CD4-positive, alpha-beta T cell (primary cell): ENCODE measurements at places on chromosomes 12 and 14.

GRCh38 chr14:67852926-67853604 is 33.5 kb downstream of the RAD51B start:
- DNase-seq = no peak

GRCh38 chr12:88122666-88123065 is 19.2 kb downstream of the CEP290 start:
- no peak for DNase-seq

- no peak for DNase-seq
These were observed 133.5 kb downstream of the FOXN3 start for GRCh38 chr14:89283327-89284060.

- DNase-seq = no peak
These were observed 119.6 kb downstream of the DERA start for GRCh38 chr12:16030744-16031143.

GRCh38 chr12:26465419-26466097 is 270.2 kb downstream of the SSPN start:
- DNase-seq = no peak

DNA sequence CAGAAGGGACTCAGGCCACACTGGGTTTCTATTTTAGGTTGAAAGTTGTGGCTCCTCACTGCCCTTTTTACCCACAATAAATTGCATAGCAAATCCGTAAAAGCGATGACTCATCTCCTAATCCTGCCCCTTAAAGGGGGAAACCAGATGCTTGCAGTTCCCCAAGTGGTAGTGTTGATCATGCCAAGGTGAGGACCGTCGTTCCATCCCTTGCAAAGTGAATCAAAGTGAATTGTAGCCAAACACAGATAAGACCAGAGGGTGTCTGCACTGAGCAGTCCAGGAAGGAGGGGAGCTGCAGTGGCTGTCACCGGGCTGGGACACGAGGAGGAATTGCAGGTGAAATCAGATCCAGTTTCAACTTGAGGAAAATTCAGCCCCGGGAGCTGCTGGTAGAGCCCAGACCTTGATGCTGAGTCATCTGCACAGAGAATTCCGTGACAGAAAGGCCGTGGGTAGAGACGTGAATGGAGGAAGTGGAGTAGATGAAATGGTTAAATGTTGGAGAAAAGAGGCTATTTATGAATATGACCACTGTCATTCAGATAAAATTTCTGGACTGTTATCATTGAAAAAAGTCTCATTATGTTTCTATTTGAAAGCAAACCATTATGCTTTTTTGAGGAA is 44.2 kb upstream of the MMP17 start:
- DNase-seq = no peak

- DNase-seq = no peak
These were observed 5.0 kb downstream of the RASAL1 start for GRCh38 chr12:113130457-113131135.

GRCh38 chr14:68932231-68932630 is 46.9 kb downstream of the ACTN1 start:
- DNase-seq = no peak

GRCh38 chr12:52498946-52499345 is 5.9 kb upstream of the KRT6A start:
- DNase-seq = no peak

GRCh38 chr12:80715713-80716249 is 931 bp upstream of the MYF5 start:
- DNase-seq = no peak

- no peak for DNase-seq
These were observed 16.3 kb upstream of the NOS1 start for GRCh38 chr12:117377758-117378157.

GRCh38 chr12:72522411-72522810 is 250.2 kb downstream of the TRHDE start:
- DNase-seq = no peak

- DNase-seq = no peak
These were observed 15.3 kb downstream of the MSRB3 start for GRCh38 chr12:65293735-65294134.

- DNase-seq = no peak
These were observed 12.4 kb downstream of the ERG28 start for GRCh38 chr14:75648066-75648838.

- DNase-seq = no peak
These were observed 29.8 kb downstream of the CFL2 start for GRCh38 chr14:34684578-34684977.

GRCh38 chr12:32270818-32271710 is 128.3 kb upstream of the FGD4 start:
- DNase-seq = no peak

- DNase-seq = no peak
These were observed 664 bp downstream of the LRFN5 start for GRCh38 chr14:41607304-41607775.

- DNase-seq = no peak
These were observed 72.3 kb upstream of the STXBP6 start for GRCh38 chr14:25122211-25122610.

- DNase-seq = no peak
These were observed 2.6 kb upstream of the ANKLE2 start for GRCh38 chr12:132764231-132764630.

DNA sequence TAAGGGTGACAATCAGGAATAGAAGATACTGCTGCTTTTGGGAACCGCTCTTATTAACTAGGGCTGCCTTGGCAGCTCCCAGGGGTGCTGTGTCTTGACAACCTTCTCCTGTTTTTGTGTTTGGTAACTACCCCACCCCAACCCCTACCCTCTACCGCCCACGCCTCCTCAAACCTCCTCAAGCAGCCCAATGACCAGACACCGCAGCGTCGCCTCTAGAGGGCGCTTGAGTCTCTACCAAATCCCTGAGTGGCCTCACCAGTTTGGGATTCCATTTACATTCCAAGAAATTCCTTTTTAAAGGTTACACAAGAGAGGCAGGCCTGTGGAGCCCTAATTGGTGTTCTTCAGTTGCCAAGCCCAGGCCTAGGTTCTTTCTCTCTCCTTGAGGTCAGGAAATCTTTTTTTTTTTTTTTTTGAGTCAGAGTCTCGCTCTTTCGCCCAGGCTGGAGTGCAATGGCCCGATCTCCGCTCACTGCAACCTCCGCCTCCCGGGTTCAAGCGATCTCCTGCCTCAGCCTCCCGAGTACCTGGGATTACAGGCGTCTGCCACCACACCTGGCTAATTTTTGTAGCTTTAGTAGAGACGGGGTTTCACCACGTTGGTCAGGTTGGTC is 72.4 kb upstream of the USP44 start:
- peak; percentile 57 for DNase-seq

DNA sequence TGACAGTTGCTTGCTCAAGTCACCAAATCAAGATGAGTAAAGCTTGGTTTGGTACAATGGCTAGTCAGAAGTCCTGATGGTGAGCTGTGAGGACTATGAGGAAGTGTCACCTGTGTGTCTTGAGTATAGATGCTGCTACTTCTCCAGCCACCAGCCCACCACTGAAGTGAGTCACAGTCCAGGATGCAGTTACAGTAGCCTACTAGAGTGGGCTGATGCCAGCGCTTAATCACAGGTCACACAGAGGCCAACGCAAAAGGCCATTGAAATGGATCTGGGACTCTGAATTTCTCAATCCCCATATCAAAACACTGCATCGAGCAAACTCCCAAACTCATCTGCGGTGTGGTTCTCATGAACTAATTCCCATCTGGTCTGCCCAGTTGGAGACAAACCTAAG is 223.1 kb downstream of the ANO6 start:
- DNase-seq = no peak

DNA sequence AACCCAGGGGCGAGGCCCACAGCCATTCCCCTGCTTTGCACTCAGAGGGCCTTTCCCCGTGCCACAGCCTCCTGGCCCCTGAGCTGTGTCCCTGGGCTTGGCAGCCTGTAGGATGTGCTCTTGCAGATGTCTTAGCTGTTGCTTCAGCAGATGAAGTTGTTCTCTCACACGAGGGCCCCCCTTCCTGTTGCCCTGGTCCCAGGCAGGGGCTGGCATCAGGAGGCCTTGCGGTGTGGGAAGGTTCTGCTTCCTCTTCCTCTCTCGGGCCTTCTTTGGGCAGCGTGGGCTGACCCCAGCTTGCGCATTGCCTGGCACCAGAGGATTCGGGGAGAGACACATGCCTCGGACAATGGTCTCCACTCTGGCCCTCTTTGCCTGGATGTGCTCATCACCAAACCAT is 12.7 kb downstream of the PROX2 start:
- DNase-seq = no peak

DNA sequence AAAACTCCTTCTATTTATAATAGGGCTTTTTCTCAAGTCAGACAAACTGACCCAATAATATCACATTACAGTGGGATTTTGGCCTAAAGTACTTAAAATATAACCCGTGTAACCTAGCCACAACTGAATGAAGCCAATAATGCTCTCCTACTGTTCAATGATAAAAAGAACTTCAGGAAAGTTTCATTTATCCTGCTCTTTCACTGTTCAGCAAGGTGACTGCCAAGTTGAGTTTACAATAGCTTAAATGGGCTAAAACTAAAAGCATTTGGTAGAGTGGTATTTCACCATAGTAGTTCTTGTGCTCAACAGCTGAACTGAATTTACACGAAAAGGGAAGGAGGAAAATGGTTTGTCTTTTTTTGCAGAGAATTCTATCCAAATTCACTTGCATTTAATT is 49.8 kb downstream of the CNTN1 start:
- DNase-seq = no peak

GRCh38 chr14:95136631-95137030 is 20.7 kb downstream of the DICER1 start:
- no peak for DNase-seq

- DNase-seq = no peak
These were observed 13.1 kb downstream of the DPF3 start for GRCh38 chr14:72880820-72881219.

DNA sequence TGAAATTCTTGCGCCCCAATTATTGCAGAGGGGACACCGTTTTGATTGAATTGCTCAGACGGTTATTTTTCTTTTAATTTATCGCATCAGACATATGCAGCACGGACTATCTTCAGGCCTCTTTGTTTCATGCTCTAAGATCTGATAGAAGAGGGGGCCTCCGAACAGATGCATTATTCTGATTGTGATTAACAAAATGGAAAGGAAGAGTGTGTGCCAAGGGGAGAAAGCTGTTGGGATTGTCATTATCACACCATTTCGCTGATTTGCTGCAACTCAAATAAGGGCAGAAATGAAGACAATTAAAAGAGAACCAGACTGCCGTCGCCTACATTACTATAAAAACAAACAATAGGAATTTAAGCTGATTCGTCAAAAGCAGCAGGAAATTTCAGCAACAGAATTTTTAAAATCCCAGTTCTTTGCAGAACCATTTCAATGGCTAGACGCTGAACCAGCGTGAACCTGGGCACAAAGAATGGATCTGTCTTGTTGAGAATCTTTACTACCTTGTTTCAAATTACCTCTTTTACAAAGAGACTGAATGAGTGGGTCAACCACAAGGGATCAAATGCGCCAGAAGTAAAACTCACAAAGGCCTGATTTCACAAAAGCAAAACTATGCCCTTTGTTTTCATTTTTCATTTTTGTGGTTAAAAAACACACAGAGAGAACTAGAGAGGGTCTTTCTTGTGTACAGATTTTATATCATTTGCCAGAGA is 30.6 kb downstream of the TMEM132D start:
- no peak for DNase-seq

- no peak for DNase-seq
These were observed 69.0 kb downstream of the DIO3 start for GRCh38 chr14:101630056-101630965.

- no peak for DNase-seq
These were observed 53.5 kb upstream of the PPP2R5C start for GRCh38 chr14:101707863-101708620.

DNA sequence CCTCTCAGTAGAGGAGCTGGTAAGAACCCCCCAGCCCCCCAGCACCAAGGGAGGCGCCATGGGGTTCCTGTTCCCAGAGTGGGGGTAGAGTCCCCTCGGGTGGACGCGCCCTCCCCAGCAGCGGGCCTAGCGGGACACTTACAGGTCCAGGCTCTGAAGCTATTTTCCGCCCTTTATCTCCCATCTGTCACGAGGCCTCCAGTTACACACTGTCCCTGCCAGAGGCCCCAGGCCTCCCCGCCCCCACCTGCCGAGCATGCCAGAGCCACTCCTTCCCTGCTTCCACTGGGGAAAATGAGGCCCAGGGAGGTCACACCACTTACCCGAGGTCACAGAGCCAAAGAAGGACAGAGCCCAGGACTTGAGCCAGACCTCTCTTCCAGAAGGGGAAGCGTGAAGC is 3.1 kb downstream of the C14orf180 start:
- DNase-seq = no peak

GRCh38 chr12:84841591-84841990 is 71.0 kb downstream of the SLC6A15 start:
- no peak for DNase-seq

- DNase-seq = no peak
These were observed 5.3 kb upstream of the FOXN3 start for GRCh38 chr14:89422181-89422951.

DNA sequence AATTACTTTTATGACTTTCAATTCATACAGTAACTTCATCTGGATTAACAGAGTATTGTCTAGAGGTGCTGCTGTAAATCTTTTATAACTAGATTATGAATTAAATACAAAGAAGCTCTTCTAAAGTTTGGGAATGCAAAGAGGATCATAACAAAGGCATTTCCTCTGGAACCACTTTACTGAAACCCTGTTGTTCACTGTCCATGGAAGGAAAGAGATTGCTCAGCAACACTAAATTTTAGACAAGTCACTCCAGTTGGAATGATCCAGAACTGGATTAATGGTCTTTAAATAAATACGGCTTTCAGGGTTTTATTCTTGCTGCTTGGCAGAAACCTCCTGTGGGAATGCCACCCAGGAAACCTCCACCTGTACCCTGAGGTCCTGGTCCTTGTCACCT is 250.6 kb downstream of the KSR2 start:
- no peak for DNase-seq

- DNase-seq = no peak
These were observed 754.1 kb downstream of the NOVA1 start for GRCh38 chr14:25843481-25844470.

DNA sequence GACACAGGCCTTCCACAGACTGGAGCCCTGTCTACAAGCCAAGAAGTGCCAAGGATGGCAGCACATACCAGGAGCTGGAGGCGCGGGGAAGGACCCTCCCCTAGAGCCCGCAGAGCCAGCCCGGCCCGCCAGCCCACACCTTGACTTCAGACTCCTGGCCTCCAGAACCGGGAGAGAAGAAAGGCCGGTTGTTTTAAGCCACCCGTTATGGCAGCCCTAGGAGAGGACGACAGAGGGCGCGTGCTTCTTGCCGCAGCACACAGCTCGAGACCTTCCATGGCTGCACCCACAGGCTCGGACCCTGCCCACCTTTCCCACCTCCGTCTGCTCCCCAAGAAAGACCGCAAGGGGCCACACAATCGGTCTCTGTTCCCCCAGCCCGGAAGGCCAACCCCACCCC is 53.7 kb downstream of the RNF34 start:
- no peak for DNase-seq

- DNase-seq = no peak
These were observed 20.5 kb downstream of the OR10G2 start for GRCh38 chr14:21614240-21614639.
